Right lobe of liver (tissue), 6 donors: ENCODE measurements at places on chromosomes 5 and 9.

DNA sequence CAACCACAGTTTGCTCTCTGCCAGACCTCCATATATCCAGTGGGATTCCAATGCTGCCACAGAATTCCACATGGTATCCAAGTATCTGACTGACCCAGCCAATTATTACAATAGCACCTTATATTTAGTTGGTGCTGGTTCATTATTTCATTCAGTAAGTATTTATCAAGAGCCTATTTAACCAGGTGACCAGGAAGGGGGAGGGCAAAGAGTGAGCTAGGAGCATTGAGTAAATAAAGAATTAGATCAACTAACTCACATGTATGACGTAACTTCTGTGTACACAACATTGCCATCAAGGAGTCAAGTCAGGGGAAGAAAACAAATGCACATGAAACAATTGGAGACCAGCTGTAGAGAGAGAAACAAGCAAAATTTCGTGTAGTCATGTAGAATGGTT is 207.1 kb upstream of the PAPPA start:
- DNase-seq, result no peak

GRCh38 chr5:135930949-135931295 is 23.9 kb downstream of the LECT2 start:
- no peak for DNase-seq

DNA sequence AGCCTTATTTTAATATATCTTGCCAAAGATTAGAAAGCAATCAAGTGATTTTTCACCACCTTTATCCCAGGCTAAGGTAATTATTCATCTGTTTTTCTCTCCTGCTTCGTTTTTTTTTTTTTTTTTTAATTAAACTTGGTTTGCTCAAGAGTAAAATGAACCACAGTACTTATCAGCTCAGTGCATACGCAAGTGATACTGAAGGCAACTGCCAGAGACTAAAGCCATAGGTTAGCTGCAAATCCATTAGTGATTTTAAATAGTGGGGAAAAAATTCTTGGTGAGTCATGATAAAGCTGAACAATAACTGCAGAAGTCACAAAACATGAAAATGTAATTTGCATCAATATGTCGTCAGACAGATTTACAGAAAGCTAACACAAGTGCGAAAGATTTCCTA is 829.1 kb downstream of the PTPRD start:
- no peak for DNase-seq

GRCh38 chr5:79053321-79053720 is 16.2 kb downstream of the DMGDH start:
- DNase-seq, result no peak

GRCh38 chr5:161411156-161411555 is 135.4 kb downstream of the GABRB2 start:
- no peak for DNase-seq

- no peak for DNase-seq
Observed at GRCh38 chr9:3768712-3769457, 243.1 kb upstream of the RFX3 start.

GRCh38 chr9:82108941-82109340 is 120.4 kb downstream of the SPATA31D1 start:
- DNase-seq, result no peak

GRCh38 chr9:132163876-132164603 is 2.2 kb downstream of the NTNG2 start:
- DNase-seq, result no peak

GRCh38 chr5:18992264-18992663 is 995.7 kb downstream of the CDH18 start:
- DNase-seq, result no peak

- no peak for DNase-seq
Observed at GRCh38 chr5:42749020-42749419, 7.6 kb upstream of the CCDC152 start.

DNA sequence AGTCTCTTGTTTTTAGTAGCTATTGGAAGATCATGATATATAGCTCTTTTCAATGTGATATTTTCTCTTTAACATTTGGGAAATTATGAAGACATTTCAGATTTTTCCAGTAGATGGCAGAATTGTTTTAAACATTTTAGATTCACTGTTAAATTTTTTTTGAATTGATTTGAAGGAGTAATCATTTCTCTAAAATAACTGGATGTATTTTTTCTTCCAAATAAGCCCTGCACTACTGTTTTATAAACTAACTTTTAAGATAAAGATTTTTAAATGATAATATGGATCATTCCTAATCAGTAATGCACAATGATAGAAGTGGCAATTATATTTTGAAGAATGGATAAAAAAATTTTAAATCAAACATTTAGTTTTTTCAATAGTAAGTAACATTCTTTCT is 14.2 kb downstream of the NDUFAF2 start:
- DNase-seq, result no peak

- no peak for DNase-seq
Observed at GRCh38 chr9:7172154-7173115, 414.7 kb downstream of the KDM4C start.

DNA sequence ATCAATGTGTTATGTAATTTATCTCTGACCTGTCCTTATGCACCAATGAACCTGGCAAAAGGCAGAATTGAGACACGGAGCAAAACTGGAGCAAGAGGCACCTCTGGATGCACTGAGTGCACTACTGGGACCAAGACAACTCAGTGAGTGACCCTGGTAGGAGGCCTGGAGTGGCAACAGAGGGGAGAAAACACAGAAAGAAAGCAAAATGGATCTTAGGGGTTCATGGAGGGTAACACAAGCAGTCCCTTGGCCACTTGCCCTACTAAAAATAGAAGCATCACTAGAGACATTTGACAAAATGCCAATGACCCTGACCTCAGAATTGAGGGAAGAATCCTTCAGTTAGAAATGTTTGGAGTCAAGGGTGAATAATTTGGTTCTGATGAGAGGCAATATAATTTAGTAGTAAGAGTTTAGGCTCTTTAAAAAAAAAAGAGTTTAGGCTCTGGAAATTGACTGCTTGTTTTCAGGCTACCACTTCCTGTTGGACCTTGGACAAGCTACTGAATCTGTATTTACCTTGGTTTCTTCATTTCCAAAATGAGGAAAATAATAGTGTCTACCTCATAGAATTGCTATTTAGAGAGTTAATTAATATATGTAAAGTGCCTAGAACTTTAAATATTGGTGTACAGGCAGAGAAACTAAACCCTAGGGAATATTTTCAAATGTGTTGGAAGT is 234.9 kb upstream of the TARS1 start:
- no peak for DNase-seq

GRCh38 chr9:127214421-127215267 is 49.9 kb upstream of the GARNL3 start:
- DNase-seq, result peak; percentile 70

GRCh38 chr5:1319436-1320256 is 24.8 kb upstream of the TERT start:
- DNase-seq, result peak; percentile 42
